Pancreas (tissue), 10 donors: ENCODE measurements at places on chromosomes 7 and 10.

DNA sequence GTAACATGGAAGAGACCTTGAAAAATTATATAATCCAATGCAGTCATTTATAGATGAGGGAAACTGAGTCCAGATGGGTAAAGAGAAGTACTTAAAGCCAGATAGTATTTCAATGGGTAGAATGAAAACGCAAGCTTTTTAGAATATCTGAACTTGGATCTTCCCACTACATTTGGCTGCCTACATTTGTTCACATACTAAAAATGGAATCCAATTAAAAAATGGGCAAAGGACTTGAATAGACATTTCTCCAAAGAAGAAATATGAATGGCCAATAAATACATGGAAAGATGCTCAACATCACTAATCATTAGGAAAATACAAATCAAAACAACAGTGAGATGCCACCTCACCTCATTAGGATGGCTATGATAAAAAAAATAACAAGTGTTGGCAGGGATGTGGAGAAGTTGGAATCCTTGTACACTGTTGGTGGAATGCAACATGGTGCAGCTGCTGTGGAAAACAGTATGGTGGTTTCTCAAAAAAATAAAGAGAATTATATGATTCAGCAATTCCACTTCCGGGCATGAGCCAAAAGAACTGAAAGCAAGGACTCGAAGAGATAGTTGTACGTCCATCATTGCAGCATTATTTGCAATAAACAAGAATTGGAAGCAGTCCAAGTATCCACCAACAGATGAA, 188.0 kb downstream of the FRMD4A start:
- no peaks in the 10 kb centered on the region for H3K4me1 ChIP-seq
- H3K27me3 ChIP-seq = no peaks in the 10 kb centered on the region
- no peaks in the 10 kb centered on the region for H3K36me3 ChIP-seq
- H3K27ac ChIP-seq = no peak overlapping the region
- no peak for DNase-seq

GRCh38 chr10:53839440-53840039, 961.5 kb downstream of the PCDH15 start:
- no peaks in the 10 kb centered on the region for H3K27me3 ChIP-seq
- H3K36me3 ChIP-seq = no peaks in the 10 kb centered on the region
- DNase-seq = no peak

DNA sequence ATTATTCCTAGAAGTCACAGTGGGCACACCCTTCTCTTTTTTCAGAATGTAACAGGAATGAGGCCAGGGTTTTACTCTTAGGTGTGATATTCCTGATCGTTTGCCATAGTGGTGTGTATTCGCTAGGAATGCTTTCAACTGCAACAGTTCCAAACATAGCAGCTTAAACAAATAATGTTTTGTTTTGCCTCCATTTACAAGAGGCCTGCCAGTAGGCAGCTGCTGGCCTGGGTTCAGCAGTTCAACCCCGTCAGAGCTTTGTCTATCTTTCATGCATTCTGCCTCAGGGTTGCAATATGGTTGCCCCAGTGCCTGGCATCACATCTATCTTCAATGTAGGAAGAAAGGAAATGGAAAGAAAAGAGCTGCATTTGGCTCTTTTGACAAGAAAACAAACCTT, 21.7 kb upstream of the RET start:
- DNase-seq = no peak
- H3K4me3 ChIP-seq = no peak overlapping the region
- no peaks in the 10 kb centered on the region for H3K27me3 ChIP-seq
- no peaks in the 10 kb centered on the region for H3K4me1 ChIP-seq
- no peak overlapping the region for H3K27ac ChIP-seq
- no peaks in the 10 kb centered on the region for H3K36me3 ChIP-seq

GRCh38 chr10:35458500-35459448, 122.5 kb downstream of the CCNY start:
- H3K4me3 ChIP-seq = no peak overlapping the region
- DNase-seq = no peak
- peaks cover 17% of the 10 kb centered on the region for H3K4me1 ChIP-seq
- no peak overlapping the region for H3K27ac ChIP-seq

DNA sequence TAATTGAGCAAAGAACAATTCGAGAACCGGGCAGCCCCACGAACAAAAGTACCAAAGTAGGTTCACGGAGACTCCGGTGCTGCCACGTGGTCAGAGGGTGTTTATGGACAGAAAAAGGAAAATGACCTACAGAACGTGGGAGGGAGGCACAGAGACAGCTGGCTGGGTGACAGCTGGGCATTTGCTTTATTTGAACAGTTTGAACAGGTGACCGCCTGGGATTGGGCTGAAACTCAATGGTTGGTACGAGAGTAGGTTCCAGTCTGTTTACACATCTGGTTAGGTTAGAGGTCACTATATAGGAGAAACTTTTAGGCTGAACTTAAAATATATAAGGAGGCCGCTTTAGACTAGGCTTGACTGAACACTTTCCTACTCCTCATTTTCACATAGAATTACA, 50.6 kb upstream of the CELF2 start:
- H3K4me1 ChIP-seq = no peaks in the 10 kb centered on the region
- no peak overlapping the region for H3K4me3 ChIP-seq
- H3K27ac ChIP-seq = no peak overlapping the region
- DNase-seq = no peak
- H3K27me3 ChIP-seq = no peaks in the 10 kb centered on the region

- H3K27ac ChIP-seq = no peak overlapping the region
- peak; percentile 14 for DNase-seq
- H3K27me3 ChIP-seq = no peaks in the 10 kb centered on the region
Observed at GRCh38 chr10:79049931-79050895, 18.6 kb upstream of the ZMIZ1 start.

- no peak overlapping the region for H3K27ac ChIP-seq
- H3K27me3 ChIP-seq = no peaks in the 10 kb centered on the region
- DNase-seq = no peak
- H3K36me3 ChIP-seq = no peaks in the 10 kb centered on the region
Observed at GRCh38 chr7:6306471-6306870, 34.0 kb upstream of the CYTH3 start.

GRCh38 chr10:122113161-122113944, 124.4 kb downstream of the TACC2 start:
- peak; percentile 71 for DNase-seq
- H3K36me3 ChIP-seq = no peaks in the 10 kb centered on the region
- peaks cover 5% of the 10 kb centered on the region for H3K4me1 ChIP-seq
- peak overlapping the region; percentile 61 for H3K4me3 ChIP-seq

- H3K27me3 ChIP-seq = no peaks in the 10 kb centered on the region
- no peak overlapping the region for H3K4me3 ChIP-seq
- no peak overlapping the region for H3K27ac ChIP-seq
- H3K4me1 ChIP-seq = no peaks in the 10 kb centered on the region
- no peak for DNase-seq
Observed at GRCh38 chr10:46264737-46265368, 21.9 kb upstream of the ANTXRL start.

DNA sequence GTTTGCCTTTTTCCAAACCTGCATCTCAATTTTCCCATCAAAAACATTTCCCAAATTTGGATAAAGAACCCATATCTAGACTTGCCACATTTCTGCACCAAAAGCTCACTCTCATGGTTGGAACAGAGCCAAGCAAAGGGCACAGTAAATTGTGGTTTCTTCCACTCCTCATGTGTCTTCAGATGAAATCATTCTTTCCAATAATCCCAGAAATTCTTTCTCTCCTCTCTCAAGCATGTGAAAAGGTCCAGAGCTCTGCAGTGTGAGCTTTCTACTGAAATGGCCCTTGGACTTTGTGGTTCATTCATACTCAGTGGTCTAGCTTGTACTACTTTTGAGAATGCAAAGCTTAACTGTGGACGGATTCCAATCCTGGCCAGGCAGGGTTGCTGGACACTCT, 19.8 kb downstream of the PRSS2 start:
- H3K4me1 ChIP-seq = no peaks in the 10 kb centered on the region
- no peak for DNase-seq
- no peak overlapping the region for H3K4me3 ChIP-seq
